ENCODE measurements at places on chromosomes 12 and 14.
A peak's percentile ranks its signal among the peaks of the same experiment; 100 is the strongest.

- DNase-seq, result no peak
Measured at GRCh38 chr12:75135026-75135425, 74.6 kb downstream of the KCNC2 start.

DNA sequence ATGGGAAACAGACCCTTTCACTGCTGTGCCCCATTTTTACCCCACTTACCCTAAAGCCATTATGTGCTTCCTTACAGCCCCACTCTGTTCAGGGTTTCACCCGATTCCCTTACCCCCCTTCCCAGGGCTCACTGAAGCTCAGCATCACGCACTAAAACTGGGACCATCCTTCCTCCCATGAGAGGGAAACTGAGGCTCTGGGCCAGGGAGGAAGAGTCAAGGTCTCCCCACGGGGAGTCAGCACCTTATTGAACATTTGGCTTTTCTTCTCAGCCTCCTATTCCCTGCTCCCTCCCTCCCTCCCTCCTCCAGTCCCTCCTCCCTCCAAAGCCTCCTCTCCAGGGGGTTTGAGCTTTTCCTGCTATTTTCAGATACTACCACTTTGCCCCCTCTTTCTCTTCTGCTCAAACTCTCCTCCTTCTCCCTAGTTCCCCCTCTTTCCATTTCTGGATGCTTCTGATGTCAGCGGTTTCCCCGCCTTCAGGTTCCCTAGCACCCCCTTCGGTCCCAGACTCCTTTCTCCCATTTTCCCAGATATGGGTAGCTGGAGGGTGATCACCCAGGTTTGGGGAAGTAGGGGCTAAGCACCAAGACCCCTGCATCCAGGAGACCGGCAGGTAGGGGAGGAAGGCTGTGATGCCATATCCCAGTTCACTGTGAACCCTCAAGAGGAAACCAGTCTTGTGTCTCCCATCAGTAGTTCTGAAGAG, 960 bp downstream of the GPR162 start:
- DNase-seq, result no peak

DNA sequence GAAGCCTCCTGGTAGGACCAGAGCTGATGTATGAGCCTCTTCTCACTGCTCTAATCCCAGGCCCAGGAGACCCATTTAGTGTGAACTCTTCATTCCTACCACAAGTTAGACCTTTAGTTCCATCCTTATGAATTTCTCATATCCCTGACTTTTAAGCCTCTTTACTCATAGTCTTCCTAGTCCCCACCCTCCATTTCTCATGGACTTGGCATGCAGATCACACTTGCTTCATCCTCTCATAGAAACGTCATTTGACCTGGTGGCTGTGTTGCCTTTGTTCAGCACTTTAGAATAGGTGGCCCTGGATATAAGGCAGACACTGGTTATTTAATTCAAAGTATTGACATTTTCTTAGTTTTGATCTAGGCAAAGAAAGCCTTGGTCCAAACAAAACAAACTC, 99.5 kb downstream of the SLC16A7 start:
- peak; percentile 38 for DNase-seq

DNA sequence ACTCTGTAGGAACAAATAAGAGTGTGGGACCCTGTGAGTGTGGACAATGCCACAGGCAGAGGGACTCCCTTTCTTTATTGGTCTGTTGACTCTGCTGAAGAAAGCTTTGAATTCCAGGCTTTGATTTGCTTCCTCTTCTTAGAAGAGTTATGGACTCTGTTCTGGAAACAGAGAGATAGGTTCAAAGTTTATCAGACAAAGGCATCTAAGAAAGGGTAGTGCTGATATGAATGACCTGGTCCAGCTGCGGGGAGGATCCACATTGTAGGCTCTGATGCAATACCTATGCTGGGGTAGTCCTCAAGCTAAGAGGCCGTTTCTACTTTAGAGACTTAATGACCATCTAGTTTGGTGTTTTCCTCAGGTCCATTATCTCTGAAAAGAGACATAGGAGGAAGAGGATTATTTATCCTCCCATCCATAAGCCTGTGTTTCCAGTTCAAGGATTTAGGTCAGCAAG, 10.7 kb upstream of the IKZF4 start:
- no peak for DNase-seq

GRCh38 chr12:113365639-113366395, 7.4 kb downstream of the PLBD2 start:
- no peak for DNase-seq

DNA sequence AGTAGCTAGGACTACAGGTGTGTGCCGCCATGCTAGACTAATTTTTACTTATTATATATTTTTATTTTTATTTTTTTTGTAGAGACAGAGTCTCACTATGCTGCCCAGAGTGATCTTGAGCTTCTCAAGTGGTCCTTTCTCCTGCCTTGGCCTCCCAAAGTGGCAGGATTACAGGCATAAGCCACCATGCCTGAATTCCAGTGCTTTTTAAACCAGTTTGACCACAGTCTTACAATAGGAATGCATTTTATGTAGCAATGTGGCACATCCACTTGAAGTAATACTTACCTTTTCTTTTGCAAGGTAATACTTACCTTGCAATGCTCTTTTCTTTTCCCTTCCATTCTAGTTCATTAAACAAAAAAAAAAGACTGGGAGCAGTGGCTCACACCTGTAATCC, 38.0 kb upstream of the CPM start:
- DNase-seq, result no peak

DNA sequence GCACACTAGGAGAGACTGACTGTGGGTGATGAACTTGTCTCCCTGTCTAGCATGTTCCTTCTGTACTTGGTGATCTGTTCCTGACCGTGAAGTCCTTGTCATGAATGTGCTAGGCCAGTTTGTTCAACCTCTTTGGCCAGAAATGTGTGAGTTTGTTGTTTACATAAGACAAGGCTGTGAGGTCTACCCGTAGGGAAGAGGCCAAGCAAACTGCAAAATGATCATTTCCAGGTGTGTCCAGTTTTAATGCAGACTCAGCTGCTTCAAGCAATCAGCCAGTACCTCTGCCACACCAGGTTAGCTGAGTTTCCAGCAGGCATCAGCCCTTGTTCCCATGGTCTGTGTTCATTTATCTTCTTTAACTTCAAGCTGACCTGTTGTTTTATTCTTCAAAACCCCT, 440.2 kb downstream of the FUT8 start:
- DNase-seq, result no peak

DNA sequence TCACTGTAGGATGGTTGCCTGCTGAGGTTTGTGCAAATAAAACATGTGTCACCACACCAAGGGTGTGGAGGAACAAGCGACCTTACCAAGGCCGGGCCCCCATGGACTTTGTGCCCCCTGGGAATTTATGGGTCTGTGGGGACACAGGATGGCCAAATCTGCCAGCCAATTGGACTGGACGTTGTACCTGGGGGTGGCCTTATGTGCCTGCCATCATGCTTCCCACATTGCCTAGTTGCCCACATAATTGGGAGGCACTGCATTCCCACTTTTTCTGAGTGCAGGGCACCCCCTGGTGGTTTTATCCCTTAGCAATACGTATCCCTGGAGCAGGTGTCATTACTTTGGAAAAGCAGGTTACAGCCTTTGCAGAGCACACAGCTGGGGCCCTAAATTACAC, 92.6 kb upstream of the TMPO start:
- DNase-seq, result no peak

GRCh38 chr12:121284551-121285390, 11.7 kb downstream of the CAMKK2 start:
- no peak for DNase-seq

DNA sequence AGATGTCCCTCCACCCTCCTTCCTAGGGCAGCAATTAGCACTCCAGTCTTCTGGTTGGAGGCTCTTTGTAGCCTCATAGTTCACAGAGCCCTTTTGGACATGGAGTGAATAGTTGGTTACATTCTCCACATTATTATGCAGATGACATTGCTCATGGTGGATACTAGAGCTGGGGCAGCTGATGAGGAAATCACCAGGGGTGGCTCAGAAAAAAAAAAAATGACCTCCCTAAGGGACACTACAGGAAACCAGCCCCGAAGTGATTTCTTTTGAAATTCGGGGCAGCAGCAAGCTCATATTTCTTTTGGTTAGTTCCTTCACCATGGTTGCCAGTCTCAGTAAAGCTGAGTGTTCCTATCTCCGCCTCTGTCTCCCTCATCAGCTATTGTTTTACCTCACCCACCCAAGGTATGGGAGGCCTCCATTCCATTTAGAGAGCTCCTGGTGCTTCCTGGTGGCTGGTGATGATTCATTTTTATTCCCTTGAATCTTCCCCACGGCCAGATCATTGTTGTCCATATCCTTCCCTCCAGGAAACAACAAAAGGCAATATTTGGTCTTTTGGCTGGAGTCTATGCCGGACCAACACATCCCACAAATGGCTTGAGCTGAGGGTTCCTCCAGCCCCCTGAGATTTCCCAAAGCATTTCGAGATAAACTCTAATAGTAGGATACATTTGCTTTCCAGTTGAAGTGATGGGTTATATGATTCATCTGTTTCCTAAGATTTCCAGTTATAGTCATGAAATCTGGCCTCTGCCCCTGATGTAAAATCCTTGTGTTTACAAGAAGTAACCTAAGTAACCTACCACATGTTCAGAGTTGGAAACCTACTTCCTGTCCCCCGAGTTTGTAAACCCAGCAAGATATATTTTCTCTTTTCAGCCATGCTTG, 56.2 kb upstream of the NID2 start:
- DNase-seq, result peak; percentile 88

- DNase-seq, result no peak
Measured at GRCh38 chr12:104751120-104751519, 207.0 kb downstream of the SLC41A2 start.

- no peak for DNase-seq
Measured at GRCh38 chr14:104657101-104657524, 32.3 kb upstream of the INF2 start.

- peak; percentile 52 for DNase-seq
Measured at GRCh38 chr12:105204916-105205315, 31.1 kb downstream of the APPL2 start.

Measured in fibroblast of skin of scalp (primary cell).